Fibroblast of the aortic adventitia (primary cell): ENCODE measurements at places on chromosomes 4 and X. TPM values are rescaled to one million over a fixed set of nuclear protein-coding genes. Genes with fewer than 3 reads are reported as not detected.
A peak's percentile ranks its signal among the peaks of the same experiment; 100 is the strongest.

DNA sequence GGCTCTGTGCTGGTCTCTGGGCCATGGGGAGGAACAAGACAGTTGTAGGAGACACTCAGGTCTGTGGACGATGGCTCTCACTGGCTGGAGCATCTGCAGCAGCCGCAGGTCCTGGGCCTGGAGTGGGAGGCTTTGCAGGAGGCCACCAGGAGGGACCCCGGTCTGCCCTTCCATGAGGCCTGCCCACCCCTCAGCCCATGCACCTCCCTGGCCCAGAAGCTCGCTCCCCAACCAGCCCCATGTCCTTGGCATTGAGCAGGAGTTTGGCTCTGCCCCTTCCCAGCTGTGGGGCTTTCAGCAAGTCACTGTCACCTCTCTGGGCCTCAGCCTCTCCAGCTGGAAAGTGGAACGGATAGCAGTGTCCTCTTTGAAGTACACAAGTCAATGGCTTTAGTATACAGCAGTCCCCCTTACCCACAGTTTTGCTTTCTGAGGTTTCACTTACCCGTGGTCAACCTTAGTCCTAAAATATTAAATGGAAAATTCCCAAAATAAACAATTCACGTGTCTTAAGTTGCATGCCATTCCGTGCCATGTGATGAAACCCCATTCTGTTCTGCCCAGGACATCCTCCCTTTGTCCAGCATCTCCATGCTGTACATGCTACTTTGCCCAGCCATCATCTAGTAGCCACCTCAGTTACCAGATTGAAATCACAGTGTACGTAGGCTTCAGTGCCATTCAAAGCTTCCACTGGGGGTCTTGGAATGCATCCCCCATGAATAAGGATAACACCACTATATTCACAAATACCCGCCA lies 104.0 kb downstream of the CPZ start:
- no peak for DNase-seq

GRCh38 chrX:138745196-138745595 lies 33.7 kb upstream of the FGF13 start:
- DNase-seq, result peak; percentile 71

DNA sequence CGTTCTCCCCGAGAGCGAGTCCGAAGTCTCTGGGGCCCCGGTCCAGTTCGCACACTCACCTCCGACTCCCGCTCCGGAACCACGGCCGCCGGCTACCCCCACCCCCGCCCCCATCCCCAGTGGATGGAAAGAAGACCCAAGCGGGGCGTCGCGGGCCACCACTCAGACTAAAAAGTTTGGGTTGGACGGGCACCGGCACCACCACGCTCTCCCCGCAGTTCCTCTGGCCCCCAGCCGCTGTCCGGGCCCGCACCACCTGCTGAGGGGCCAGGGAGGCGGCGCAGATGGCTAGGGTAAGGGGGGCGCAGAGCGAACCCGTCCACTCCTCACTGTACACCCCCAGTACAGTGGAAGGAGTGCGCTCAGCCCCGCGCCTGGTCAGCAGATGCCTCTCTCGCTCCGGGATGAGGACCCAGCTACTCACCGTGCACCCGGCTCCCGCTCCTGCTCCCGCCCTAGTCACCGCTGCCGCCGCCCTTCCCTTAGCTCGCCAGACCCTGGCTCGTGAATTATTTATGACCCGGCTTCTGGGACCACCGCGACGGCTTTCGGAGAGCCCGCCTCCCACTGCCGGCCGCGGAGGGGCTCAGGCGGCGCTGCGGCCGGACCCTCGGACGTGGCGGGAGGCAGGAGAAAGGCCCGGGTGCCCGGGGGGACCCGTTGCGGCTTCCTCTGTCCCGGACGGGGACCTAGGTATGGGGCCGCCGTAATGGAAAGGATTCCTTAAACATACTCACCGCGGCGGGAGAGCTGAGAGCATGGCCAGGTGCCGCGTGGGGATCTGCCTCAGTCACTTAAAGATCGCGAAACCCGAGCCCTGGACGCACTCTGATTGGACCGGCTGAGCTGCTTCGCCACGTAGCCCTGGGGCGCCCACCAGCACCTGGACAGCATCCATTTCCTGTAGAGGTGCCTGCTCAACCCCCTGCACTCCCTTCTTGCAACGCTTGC lies at the start of gene PROM1:
PROM1 (minus strand) TSS at position 783 of the 951 bp plus-strand sequence. CDS start 8,117 bp downstream, outside the sequence.
- DNase-seq, result no peak

DNA sequence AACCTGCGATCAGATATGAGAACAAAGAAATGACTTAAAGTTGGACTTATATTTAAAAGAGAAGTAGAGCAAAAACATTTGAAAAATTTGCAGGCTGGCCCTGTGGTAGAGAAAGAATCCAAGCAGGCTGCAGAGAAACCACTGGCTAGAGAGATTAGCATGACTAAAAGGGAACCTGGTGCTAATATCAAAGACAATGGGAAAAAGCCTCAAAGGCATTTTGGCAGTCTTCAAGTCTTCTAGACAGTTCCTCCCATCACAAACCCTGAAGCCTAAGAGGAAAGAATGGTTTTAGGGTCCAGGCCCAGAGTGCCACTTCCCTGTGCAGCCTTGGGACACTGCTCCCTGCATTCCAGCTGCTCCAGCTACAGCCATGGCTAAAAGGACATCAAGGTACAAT lies 33.4 kb downstream of the KCTD8 start:
- DNase-seq, result peak; percentile 1

DNA sequence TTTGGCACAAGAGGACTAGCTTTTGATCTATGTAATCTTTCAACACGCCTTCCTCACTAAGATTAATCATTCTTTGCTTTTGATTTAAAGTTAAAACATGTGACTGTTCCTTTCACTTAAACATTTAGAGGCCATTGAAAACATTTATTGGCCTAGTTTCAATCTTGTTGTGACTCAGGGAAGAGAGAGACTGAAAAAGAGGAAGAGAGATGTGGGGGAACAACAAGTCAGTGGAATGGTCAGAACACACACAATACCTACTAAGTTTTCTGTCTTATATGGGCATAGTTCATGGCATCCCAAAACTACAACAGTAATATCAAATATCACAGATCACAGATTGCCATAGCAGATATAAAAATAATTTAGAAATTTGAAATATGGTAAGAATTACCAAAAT lies 812.9 kb upstream of the AGA start:
- no peak for DNase-seq

HERC6 gene
- 4.9 and 14.0 TPM in 2 replicates for total RNA-seq

- no peak for DNase-seq
Observed at GRCh38 chrX:23341452-23341851, 6.8 kb downstream of the PTCHD1 start.

TRPC5OS gene
- not detected in 2 replicates for total RNA-seq

PAGE5 gene
- total RNA-seq, result not detected in 2 replicates
